Suppressor macrophage (primary cell): ENCODE measurements at places on chromosomes 5 and 9.

DNA sequence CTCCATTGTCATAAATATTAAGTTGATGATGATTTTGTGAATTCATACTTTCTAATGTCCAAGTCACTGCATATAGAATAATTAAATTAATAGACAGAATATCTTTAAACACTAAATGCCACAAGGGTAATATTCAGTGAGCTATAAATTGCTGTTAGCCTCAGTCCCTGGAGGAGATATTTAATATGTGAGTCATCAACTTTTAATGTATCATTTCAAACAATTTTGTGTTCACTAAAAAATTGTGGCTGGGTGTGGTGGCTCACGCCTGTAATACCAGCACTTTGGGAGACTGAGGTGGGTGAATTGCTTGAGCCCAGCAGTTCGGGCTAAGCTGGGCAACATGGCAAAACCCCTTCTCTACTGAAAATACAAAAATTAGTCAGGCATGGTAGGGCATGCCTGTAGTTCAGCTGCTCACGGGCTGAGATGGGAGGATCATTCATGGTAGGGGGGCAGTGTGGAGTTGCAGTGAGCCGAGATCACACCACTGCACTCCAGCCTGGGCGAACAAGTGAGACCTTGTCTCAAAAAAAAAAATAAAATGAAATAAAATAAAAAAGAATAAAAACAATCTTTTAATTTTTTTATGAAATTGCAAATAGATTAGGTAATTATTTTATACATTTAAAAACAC, 717.3 kb upstream of the CHD1 start:
- DNase-seq, result no peak

DNA sequence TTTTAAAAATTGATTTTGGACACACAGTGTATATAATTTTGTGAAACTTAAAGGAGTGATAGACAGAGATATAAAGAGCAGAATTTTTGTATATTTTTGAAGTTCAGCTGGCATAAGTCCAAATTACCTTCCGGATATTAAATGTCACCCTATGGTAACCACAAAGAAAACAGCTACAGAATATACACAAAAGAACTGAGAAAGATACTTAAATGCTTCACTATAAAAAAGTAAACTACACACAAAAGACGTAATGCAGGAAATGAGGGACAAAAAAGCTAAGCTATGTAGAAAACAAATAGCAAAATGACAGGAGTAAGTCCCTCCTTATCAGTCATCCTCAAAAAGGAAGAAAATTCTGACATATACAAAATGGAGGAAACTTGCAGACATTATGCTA, 29.4 kb downstream of the HACD4 start:
- no peak for DNase-seq

DNA sequence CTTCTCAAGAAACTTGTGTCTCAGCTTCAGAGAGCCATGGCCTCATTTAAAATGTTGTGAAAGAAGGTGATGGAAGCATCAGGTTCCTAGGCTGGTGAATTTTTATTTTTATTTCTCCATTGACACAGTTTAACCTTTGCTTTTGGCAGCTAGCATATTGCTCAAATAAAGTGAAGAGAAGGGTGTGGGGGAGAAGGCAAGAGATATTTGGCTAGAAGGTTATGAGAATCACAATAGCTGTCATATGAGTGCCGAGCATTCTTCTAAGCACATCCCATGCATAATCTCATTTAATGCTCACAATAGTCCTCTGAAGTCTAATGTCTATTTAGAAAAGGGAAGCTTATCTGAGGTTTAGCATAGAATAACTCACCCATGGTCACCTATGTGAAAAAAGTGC, 43.1 kb downstream of the GRIA1 start:
- no peak for DNase-seq

GRCh38 chr5:4023091-4023752, 427.6 kb downstream of the IRX1 start:
- no peak for DNase-seq

- peak; percentile 59 for DNase-seq
Measured at GRCh38 chr9:35051069-35051967, 21.1 kb downstream of the VCP start.

DNA sequence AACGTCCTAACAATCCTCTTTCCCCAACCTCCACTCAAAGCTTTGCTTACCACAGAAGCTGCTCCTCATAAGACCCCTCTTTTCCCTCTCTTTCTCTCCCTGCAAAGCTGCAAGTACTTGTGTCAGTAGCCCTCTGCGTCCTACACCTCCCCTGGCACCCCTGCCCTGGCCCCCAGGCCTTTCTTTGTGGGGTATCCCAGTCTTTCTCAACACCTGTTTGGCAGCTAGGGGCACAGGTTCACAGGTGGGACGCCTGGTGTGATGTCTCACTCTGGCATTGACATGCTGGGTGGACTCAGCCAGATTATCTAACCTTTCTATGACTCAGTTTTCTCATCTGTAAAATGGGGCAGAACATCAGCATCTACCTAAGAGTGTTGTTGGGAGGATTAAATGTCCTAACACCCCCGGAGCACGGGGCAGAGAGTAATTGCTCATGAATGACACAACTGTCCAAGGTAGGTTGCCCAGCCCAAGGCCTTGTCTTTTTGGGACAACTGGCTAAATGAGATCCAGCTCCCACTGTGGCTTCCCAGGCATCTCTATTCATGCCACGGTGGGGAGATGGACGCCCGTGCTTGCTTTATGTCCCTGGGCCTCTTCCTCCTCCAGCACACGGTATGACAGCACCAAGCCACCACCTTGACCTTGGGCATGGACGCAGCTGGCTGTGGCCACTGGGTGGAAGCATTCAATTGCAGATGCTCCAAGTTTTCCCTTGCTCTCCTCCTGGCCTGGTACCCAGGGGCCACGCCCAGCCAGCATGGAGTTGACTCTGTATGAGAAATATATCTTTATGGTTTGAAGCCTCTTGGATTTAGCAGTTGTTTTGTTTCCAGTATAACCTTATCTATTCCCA, 190.4 kb downstream of the RGS3 start:
- no peak for DNase-seq

DNA sequence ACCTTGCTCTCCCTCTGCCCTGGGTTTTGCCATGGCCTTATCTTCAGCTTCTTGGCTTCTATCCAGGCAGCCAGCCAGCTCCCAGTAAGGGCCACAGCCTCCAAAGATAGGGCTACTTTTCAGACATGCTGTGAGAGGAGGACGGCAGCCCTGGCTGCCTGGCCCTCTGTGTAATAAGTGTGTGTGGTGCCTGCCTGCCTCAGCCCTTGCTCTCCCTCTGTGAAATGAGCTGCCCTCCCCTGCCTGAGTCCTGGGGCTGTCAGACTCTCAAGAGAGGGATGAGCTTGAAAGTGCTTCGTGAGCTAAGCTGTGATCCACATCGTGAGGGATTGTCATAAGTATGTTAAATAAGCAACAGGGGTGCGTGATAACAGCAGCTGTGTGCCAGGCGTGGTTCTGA, 8.1 kb downstream of the NDST1 start:
- DNase-seq, result no peak

DNA sequence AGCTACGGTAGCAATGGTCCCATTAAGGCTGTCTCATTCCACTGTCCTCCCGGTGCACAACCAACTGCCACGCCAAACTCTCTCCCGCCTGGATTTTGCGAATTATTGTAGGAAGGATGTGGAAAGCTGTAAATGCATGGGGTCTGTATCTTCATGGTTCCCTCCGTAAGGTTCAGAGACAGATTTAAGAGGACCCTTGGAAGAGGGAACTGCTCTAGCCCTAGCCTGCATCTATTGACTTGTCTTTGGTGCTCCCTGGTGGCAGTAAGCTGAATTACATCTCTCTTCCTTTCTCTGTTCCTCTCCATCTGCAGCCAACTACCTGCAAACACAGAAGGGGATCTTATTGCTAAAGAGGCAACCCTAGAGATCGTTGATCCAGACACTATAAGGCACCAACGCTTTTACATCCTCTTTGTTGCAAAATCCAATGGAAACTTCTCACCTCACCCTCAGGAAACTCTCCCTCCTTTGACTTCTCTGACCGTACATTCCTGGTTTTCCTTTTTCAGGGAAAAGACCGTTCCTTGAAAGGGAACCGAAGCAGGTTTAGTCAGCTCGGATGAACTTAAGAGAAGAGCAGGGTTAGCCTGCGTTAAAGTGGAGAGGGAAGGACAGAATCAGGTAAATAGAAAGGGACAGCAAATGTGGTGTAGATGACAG, 11.9 kb downstream of the CAPSL start:
- peak; percentile 78 for DNase-seq

- DNase-seq, result no peak
Measured at GRCh38 chr5:5005353-5005752, 134.8 kb upstream of the ADAMTS16 start.

- DNase-seq, result peak; percentile 72
Measured at GRCh38 chr5:97049175-97049574, 93.2 kb downstream of the LIX1 start.

GRCh38 chr9:87657190-87657589, 68.7 kb upstream of the CTSL start:
- peak; percentile 52 for DNase-seq

- DNase-seq, result no peak
Measured at GRCh38 chr5:124521461-124522230, 224.8 kb downstream of the ZNF608 start.

- no peak for DNase-seq
Measured at GRCh38 chr9:20659474-20659967, 24.5 kb upstream of the FOCAD start.

DNA sequence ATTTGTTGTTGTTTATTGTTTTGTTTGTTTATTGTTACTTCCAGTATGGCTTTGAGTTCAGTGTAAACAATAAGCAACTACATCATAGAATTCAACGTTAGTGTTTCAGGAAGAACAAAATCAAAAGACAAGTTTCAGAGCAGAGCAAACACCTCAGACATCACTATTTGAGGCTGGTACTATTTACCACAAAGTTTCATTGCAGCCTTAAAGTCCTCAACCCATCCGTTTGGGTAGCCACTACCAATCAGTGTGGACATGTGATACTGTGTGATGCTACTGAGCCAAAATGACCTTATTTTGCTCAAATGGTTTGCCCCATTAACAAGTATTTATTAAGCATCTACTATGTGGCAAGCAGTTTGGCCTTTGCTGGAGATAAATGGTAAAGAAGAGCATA, 458.5 kb upstream of the PTGER4 start:
- DNase-seq, result no peak

DNA sequence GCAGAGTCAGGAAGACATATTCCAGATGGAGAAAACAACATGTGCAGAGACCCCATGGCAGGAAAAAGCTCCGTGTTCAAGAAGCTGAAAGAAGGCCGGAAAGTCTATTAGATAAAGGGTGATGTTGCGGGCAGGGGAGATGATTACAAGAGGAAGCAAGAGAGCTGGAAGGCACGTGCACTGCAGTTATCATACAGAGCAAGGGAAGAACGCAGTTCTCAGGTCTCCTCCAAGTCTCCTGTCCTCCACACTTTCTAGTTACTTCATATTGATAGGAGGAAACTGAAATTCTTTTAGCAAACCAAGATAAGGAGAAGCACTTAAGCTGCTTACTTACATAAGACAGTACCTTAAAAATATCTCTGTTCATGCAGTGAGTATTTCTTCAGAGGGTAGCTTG, 58.3 kb upstream of the PLPP6 start:
- no peak for DNase-seq

GRCh38 chr9:107733523-107733894, 243.9 kb upstream of the KLF4 start:
- DNase-seq, result no peak

DNA sequence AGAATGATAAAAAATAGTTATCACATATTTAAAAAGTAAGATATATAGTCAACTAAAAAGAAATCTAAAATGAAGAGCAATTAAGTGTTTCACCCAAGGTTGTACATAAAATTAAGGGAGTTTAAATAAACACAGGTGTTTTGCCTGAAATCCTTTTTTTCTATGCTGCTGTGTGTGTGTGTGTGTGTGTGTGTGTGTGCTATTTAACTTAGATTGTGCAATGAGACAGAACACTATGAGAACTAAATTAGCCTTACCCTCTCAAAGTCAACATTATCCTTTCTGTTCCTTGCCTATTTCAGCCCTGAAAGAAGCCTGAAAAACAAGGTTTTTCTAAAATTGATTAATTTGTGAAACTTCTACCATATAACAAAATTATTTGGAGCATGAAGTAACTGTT, 516.2 kb downstream of the ELAVL2 start:
- no peak for DNase-seq

DNA sequence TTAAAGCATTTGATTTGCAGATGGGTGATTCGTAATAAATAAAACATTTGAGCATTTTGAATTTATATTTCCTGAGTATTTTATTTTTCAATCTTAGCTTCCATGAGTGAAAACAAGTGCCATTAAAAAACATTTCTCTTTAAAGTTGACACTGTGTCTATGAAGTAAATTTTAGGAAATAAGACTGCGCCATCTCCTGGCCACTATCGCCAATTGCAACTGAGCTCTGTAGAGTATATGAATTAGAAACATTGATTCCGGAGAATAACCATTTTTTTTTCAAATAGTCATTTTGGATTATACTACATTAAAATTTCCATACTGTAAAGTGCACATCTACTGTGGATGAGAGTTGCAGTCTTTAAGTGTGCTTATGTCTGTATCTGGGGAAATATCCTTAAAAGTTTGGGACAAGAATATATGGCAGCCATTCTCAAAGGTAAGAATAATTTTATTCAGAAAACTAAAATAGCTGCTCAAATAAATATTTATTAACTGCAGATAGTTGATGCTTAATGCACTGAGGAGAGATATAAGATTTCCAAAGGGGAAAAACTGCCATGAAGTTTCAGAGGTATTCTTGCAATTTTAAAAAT, 5.9 kb downstream of the DMRTA1 start:
- DNase-seq, result peak; percentile 85

- DNase-seq, result no peak
Measured at GRCh38 chr9:104503440-104503839, 623 bp upstream of the OR13F1 start.

GRCh38 chr9:116928289-116928688, 241.2 kb downstream of the TRIM32 start:
- DNase-seq, result peak; percentile 49

GRCh38 chr5:168984135-168984675, 316.7 kb downstream of the SLIT3 start:
- no peak for DNase-seq

- DNase-seq, result peak; percentile 2
Measured at GRCh38 chr9:130487500-130487899, 42.7 kb downstream of the ASS1 start.

DNA sequence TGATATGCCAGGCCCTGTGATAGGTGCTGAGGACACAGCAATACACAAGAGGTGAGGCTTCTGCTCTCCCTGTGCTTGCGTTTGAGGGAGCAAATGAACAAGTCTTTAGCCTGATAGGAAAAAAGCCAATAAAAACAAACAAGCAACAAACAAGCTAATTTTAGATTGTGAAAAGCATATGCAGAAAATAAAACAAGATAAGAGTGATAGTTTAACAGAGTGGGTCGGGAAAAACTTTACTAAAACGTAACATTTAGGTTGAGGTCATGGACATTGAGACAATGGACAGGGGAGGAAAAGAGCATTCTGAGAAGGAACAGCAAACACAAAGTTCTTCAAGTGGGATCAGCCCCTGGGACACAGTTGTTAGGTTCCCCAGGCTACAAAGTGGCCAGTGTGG, 4.3 kb downstream of the SMIM3 start:
- DNase-seq, result no peak

- no peak for DNase-seq
Measured at GRCh38 chr9:137820161-137820855, 57.3 kb upstream of the CACNA1B start.

GRCh38 chr9:107669422-107669821, 179.9 kb upstream of the KLF4 start:
- DNase-seq, result no peak
